ENCODE measurements at places on chromosomes 2 and 18. TPM values are rescaled to one million over a fixed set of nuclear protein-coding genes. Genes with fewer than 3 reads are reported as not detected.

- DNase-seq: no peak
Measured at GRCh38 chr2:47653902-47654789, 128.8 kb upstream of the MSH6 start.

DNA sequence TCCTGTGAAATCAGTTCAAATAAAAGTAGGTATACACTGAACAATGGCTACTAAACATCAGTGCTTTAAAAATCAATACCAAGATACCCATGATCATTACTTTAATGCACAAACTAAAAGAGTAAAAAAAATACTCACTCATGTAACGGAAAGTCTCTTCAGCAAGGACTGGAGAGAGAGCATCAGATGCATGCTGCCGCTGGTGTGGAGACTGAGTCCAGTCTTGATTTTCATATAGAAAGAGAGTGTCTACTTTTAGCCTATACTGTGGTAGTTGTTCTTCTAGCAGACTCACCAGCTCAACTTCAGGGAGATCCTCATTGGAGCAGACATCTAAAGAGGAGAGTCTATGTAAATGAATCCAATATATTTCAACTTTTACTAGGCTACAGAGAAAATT is 44.0 kb downstream of the TRAK2 start:
- no peak for DNase-seq

GRCh38 chr18:47756364-47757016 is 174.0 kb downstream of the SMAD2 start:
- DNase-seq: no peak

DNA sequence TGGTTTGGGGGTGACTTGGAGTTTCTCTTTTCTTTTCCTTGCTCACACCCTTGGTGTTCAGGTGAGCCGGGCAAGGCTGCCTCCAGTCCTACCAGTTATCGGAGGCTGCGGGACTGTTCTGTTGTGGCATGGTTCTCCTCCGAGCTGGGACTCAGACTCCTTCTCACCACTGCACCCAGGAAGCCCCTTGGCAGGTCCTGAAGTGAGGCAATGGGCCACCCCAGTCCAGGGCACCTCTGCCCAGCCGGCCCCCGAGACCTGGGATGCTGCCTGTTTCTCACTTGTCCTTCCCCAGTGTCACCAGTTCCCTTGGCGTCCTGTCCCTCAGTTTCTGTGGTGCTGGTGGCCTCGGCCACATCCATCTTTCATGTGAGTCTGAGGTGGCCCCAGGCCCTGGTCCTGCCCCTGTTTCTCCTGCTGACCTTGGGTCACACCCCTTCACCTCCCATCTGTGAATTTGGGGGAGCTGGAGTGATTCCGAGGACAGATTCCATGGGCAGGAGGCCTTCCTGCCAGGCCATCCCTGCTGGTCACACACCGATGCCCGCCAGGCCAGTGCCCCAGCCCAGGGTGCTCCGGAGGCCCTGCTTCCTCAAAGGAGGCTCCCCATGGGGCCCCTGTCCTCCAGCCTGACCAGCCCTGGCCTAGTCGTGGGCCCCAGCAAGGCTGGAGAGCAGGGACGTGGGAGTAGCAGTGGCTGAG is 6.6 kb upstream of the KLHL30 start:
- DNase-seq: no peak

The DSG4 gene
- total RNA-seq: under 0.01 TPM

Data from frontal cortex (tissue), 4 donors.